Stimulated activated CD8-positive, alpha-beta memory T cell treated with anti-CD3 and anti-CD28 coated beads, Interleukin-7, amount 100 ng/mL, for 24 hours (primary cell): ENCODE measurements at places on chromosomes 5 and 9.

- DNase-seq = no peak
These were observed 407.1 kb upstream of the PAPPA start for GRCh38 chr9:115746496-115746895.

- no peak for DNase-seq
These were observed 252.8 kb upstream of the DAP start for GRCh38 chr5:11013793-11014192.

DNA sequence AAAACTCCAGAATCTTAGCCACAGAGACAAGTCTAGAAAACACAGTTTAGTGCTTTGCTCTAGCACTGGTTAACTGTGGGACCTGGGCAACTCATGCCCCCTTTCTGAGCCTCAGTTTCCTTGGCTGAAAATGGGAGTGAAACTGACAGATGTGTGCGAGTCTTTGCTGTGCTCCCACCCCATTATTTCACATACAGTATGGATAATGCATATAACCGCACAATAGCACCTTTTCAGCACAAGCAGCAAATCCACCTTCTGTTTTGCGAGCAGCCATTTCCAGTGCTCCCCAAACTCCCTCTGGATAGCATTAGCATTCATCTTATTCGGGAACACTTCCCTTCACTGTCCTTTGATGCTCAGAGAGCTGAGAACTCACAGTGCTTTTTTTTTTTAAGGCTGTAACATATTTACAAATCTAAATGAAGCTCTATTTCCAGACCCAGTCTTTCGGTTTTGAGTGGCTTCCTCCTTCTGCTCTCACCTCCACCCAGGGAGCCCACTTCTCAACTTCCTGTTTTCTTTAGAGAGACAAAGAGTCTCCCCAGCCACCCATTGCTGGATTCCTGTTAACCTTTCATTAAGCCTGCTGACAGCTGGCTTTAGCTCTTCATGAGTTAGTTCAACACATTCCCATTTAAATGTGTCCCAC is 49.2 kb downstream of the TIMD4 start:
- DNase-seq = no peak

DNA sequence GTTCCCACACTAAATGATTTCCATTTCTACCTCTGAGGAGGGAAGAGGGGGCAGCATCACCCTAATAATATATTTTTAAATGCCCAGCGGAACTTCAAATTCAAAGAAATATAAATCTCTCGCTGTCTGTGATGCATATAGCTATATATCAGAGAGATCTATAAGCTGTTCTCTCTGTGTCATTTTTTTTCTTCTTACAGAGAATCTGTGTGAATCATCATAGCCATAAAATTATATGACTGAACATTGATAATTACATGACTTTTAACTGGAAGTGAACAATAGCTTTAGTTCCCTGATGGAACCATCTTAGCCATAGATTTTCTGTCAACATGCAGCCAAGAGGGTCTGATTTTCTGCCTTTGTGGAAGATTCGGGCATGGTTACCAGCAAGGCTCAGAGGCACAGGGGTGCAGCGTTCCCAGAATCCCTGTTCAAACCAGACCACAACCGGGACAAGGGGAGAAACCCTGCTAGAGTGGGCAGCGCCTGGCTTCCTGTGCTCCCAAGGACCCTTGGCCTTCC is 93.7 kb upstream of the OSMR start:
- no peak for DNase-seq

GRCh38 chr9:111039231-111039906 is 1.1 kb upstream of the LPAR1 start:
- DNase-seq = no peak

DNA sequence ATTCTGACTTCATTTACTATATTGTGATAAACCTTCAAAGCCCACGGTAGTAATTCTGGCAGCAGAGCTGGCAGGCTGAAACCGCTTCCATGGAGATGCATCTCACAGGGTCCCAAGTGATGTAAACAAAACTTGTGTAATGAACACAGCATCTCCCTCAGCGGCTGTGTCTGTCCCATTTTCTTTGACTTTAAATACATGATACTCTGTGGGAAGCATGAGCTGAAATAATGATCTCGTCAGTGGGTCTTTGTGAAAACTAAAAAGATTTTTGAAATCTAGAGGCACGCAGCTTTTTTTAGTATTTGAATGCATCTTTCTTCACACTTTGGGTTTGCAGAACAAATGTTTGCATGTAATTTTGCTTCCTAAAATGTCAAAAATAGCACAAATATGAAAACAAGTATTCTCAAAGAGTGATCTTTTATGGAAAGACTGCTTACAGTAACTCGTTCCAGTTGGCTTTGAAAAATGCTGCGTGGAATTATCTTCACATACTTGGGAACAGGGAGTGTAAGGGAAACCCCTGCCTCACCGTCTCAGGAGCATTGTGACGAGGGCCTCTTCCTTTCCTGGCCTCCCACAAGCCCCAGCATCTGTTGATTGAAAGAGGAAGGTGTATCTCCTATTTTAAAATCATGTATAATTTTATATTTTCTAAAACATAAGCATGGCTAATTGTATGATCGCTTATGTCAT is 18.1 kb upstream of the LPCAT1 start:
- DNase-seq = no peak

DNA sequence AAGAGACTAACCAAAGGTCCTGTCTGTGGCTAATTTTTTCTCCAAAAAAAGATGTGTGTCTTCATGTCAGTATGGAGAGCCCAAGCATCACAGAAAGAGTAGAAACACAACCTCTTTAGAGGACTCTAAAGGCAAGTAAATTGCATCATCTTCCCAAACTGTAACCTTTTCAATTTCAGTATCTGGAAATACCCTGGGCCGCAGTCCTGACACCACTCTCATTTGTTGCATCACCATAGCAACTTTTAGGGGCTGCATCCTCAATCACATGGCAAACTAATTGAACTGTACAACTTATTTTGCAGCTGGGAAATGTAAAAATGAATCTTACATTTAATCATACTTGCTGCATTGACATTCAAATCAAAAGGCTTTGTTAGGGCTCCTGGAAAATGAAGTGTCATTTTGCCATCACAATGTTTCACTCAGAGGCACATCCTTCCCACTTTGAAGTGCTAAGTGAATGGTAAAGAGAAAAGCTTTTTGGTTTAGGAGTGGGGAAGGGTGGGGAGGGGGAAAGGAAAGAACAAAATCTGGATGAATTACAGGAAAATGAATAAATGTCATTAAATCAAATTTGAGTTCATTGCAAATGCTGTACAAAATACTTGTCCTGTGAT is 60.6 kb upstream of the GRIA1 start:
- DNase-seq = no peak

DNA sequence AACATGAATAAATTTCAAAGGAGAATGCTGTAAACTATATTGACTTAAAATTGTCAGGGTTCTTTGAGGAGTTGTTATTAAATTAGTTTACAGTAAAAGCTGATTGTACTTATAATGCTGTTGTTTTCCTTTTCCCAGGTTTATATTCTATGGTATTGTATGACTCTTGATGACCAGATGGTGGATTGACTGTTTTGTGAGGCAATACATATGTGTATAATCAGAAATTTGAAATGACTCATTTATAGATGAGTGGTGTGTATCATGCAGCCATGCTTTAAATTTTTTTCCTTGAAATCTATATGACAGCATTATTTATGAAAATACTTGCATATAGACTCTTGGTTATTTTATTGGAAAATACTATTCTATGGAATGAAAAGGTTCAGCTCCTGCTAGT is 195.3 kb downstream of the CNTLN start:
- no peak for DNase-seq

DNA sequence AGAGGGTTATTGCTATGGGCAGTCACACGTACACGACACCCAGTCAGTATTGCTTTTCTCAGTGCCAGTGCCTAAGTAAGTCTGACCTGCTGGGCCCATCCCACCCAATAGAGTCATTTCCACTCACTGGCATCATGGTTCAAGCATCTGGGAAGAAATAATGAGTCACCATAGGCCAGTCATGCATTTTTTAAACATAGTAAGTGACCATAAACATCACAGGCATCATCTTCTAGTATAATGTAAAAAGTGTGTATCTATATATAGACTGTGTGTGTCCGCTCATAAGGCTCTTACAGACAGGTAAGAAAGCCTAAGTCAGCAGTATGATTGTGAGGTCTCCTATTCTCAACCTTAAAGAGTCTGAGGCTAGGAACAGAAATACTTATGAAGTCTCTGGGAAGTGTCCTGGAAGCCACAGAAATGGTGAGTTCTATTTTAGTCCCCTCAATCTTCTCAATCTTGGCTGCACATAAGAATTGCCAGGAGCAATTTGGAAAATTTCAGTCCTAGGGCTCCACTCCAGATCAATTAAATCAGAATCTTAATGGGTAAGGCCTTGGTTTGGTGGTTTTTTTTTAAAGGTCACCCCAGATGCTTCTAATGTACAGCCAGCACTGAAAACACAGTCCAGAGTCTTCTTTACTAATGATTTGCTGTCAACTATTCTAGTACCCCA is 65.2 kb downstream of the ZNF366 start:
- no peak for DNase-seq

- no peak for DNase-seq
These were observed 84.0 kb downstream of the ACER2 start for GRCh38 chr9:19492775-19493173.

- DNase-seq = no peak
These were observed 428.4 kb downstream of the KDM4C start for GRCh38 chr9:7186175-7186574.

DNA sequence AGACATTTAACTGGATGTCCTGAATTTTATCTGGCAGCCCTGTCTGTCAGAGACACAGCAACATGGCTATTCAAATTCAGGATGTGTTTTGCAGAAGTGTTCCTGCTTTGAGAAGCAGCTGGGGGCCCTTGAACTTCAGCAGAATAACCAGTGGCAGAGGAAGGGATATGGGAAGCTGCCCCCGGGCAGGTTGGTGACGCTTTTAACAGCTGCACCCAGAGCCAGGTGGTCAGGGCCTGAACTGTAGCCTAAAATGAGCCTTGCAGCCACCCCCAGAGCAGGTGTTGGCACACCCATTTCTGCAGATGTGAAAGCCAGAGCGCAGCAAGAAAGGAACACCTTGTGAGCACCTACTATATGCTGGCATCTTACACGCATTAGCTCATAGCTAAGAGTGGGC is 128.7 kb upstream of the BOD1 start:
- DNase-seq = no peak

DNA sequence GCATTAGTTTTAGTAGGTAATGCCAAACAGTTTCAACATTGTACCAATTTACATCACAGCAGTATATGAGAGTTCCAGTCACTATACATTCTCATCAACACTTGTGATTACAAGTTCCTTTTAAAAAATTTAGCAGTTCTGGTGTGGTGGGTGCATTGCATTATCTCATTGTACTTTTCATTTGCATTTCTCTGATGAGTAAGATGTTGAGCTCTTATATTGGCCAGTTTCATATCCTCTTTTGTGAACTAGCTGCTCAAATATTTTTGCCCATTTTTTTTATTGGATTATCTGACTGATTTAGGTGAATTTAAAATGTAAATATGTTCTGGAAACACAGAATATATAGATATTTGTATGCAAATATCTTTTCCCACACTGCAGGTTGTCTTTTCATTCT is 160.9 kb upstream of the NR3C1 start:
- no peak for DNase-seq

GRCh38 chr9:100014846-100015245 is 84.0 kb downstream of the ERP44 start:
- no peak for DNase-seq

GRCh38 chr5:9348401-9348996 is 197.4 kb downstream of the SEMA5A start:
- DNase-seq = no peak

DNA sequence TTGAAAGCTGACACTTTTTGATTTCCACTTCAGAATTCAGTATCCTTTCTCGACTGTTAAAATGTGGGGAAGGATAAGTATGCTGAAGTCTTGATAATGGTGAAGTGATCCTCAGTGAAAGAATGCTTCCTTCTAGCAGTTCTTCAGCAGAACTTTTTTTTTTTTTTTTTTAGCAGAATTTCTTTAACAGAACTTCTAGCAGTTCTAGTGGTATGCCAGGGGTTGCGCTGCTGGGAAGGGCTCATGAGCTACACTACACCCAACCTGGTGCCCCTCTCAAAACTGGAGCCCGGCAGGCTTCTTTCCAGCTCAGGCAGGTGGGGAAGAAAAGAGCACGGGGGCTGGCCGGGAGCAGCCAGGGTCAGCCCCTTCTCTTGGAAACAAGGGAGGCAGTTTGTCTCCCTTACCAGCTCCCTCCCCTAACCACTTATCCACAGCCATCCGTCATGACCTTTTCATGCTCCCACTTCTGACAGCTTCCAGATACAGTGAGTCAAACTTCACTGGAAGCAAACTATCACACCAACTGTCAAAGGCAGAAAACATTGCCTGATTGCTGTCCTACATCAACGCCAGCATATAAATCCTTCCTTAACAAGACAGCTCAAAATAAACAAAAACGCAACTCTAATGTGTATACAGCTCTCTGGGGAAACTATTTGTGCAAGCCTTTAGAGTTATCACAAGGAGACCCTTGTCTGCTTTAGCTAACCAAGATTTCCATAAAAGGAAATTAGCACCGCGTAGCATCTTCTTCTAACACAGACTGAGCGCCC is 211.5 kb downstream of the GAPVD1 start:
- DNase-seq = no peak

- DNase-seq = no peak
These were observed 10.5 kb upstream of the TCOF1 start for GRCh38 chr5:150347003-150347402.

DNA sequence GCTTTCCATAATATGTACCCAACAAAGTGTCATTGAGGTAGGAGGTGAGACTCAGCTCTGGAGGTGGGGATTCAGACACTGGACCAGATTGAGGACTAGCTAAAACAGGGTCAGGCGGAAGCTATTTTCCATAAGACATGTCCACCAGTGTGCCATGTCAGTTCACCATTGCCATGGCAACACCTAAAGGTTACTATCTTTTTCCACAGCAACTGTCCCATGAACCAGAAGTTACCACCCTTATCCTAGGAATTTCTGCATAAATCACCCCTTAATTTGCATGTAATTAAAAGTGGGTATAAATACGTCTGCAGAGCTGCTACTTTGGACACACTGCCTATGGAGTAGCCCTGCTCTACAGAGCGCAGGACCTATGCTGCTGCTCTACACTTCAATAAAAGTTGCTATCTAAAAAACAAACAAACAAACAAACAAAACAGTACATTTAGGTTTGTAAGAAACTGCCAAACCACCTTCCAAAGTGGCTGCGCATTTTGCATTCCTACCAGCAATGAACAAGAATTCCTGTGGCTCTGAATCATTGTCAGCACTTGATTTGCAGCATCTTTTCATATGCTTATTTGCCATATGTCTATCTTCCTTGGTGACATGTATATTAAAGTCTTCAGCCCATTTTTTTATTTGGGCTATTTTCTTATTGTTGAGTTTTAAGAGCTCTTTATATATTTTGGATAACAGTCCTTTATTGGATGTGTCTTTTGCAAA is 18.0 kb upstream of the TRIM32 start:
- DNase-seq = no peak

GRCh38 chr9:108207561-108208165 is 648.1 kb downstream of the ACTL7B start:
- DNase-seq = no peak
